Psoas muscle (tissue), 8 donors: ENCODE measurements at places on chromosomes 16 and 17. TPM values are rescaled to one million over a fixed set of nuclear protein-coding genes. Genes with fewer than 3 reads are reported as not detected.

The ZSCAN32 gene
- polyA plus RNA-seq, result 5.6 TPM

The STAC2 gene
- 0.29 TPM for polyA plus RNA-seq

The GAS2L2 gene
- polyA plus RNA-seq, result 0.15 TPM

The SOCS1 gene
- 0.72 TPM for polyA plus RNA-seq

DNA sequence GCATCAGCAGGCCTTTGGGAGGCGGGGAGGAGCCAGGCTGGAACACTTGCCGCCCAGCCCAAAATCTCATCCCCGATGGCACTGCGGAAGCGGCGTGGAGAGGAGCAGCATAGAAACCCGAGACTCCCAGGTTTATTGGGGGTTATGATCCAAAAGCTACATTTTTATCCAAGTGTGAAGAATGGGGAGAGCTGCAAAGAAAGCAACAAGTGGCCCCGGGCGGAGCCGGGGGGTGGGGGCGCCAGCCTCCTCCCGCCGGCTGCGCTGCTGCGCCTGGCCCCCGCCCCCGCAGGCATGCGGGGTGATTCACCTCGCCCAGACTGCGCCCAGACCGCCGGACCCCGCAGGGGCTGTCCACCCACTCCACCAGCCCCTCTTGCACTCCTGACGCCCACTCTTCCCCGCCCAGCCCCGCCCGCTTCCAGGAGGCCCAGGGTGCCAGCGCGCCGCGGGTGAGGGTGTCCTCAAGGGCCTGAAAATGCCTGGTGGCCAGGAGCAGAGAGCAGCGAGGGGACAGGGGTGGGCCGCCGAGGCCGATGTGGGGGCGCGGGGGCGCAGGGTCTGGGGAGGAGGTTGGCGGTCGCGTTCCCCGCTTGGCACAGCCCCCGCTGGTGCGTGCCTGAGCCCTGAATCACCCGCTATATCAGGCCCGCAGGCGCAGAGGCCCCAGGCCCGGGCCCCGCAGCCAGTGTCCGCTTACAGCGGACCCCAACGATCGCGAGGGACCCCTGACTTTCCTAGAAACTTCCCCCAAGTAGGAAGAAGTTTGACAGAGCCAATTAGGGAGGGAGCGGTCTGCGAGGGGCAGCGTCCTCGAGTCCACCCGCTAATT is 1.3 kb downstream of the CAVIN1 start:
- peak; percentile 86 for DNase-seq

DNA sequence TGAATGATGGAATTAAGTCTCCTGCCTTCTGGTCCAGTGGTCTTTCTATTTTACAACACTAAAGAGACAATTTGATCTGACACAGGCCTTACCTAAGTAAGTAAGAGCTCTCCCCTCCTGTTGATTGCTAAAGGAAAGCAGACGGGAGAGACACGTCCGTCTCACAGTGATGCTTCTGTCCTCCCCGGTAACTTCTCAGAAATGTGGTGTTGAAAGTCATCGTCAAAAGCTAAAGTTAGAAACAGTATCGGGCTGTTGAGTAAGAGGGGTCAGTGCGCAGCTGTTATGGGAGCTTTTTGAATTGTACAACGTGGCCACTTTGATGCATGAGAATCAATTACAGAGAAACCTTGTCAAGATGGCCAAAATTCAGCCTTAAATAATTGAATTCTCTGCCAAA is 1.9 kb upstream of the RBFOX1 start:
- peak; percentile 15 for DNase-seq

GRCh38 chr17:77439189-77440018 is 298.6 kb downstream of the SEC14L1 start:
- no peak for DNase-seq

DNA sequence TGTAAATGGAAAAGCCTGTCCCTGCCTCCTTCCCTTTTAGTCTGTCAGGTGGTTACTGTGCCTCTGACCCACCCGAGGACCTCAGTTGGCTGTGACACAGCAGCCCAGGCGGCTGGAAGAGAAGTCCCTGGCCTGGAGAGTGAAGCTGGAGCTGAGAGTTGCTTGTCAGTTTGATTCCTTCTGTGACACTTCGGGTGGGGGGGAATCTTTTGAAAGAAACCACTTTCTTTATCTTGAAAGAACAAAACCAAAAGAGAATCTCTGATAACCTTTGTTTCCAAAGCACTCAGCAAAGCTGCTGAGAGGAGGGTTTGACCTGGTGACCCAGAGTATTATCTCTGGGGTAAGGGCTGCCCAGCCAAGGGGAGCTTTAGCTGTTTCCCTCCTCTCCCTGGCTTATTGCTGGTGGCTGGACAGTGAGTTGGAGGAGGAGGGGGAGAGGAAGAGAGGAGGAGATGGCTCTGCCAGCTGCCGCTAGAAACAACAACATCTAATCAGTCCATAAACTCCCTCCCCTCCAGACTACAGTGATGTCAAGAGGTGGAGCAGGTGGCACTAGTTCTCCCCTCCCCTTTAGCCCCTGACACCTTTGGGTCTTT is 34.0 kb downstream of the YPEL2 start:
- no peak for DNase-seq

- no peak for DNase-seq
Observed at GRCh38 chr17:42061646-42062487, 11.5 kb upstream of the C17orf113 start.

DNA sequence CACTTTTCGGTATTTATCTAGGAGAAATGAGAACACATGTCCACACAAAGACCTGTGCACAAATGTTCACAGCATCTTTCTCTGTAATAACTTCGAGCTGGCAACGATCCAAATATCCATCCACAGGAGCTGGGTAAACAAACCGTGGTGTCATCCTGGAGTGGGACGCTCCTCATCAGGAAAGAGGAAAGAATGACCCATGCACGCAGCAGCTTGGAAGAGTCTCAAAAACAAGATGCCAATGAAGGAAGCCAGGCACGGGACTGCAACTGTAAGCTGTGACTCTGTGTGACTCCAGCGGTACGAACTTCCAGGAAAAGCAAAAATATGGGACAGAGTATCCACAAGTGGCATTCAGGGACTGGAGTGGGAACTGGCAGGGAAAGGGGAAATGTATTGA is 36.7 kb upstream of the CIBAR2 start:
- no peak for DNase-seq

- DNase-seq, result no peak
Observed at GRCh38 chr17:78134899-78135385, 4.4 kb downstream of the TMC8 start.
